ENCODE measurements at places on chromosomes 2 and 18.

- DNase-seq, result no peak
Measured at GRCh38 chr18:44859751-44860439, 179.2 kb downstream of the SETBP1 start.

- no peak for DNase-seq
Measured at GRCh38 chr2:21658907-21659477, 535.2 kb downstream of the TDRD15 start.

DNA sequence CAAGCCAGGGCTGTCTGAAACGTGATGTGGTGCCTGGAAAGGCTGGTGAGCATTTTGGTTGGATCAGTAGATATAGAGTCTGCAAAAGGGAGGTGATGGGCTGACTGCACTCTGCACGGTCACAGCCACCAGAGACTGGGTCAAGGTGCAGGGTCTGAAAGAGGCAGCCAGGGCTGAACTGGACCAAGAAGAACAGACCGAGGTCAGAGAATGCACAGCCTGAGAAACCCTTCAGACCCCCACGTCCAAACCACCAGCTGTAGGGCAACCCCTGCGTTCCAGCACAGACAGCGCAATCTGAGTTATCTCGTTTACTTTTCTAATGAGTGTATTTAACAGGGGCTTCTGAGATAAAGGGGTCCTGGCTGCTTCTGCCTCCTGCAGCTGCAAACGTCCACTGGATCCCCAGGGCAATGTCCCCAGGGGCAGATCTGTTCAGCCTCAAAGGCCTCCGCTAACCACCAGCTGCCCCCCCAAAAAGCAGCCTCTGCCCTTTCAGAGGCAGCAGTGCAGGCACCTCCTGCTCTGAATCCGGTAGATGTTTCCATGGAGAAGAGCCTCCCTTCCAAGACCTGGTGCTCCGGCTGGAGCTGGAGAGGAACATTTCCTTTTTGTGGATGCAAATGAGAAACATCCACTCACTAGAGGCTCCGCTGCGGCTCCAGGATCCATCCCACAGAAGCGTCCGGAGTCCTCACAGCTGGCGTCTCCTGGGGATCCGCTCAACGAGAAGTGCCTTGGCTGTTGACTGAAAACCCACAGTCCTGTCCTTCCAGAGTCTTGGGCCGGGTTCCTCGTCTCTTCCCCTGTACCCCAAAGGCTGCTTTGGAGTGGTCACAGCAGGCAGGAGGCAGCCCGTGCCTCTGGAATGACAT lies 970 bp upstream of the KCNG2 start:
- peak; percentile 31 for DNase-seq

GRCh38 chr2:47510745-47511144 lies 107.8 kb downstream of the MSH2 start:
- no peak for DNase-seq

- no peak for DNase-seq
Measured at GRCh38 chr2:172021074-172021931, 21.6 kb downstream of the METAP1D start.

DNA sequence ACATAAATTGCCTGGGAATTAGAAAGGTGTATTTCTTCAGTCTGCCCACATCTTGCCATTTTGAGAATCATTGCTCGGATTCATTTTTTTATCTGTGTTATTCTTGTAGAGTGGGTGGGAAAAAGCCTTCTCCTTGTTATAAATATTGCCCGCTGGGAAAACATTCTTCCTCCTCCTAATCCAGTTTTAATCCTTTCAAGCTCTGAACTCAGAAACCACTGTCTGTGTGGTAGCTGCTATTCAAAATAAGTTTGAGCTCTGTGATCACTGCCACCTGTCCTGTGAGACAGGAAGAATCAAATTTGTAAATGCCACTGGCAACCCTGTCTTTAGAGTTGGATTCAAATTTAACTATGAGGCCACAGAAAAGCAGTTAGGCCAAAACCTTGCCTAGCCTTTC lies 1875.2 kb upstream of the PIK3C3 start:
- no peak for DNase-seq

DNA sequence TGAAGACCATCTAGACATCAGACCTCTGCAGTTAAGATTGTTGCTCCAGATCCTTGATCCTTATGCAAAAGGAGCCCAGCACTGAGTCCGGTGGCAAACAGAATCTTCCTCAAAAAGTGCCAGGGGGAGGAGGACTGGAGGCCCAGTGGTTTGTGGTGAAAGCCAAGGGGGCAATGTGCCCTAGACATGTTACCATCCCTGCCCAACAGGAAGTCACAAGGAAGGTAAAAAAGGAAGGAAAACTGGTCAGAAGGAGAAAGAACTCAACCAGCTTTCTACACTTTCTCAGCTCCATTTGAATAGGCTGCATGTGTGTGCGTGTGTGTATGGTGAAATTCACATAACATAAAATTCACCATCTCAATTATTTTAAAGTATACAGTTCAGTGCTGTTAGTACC lies 25.0 kb upstream of the KDM3A start:
- DNase-seq, result no peak

- no peak for DNase-seq
Measured at GRCh38 chr2:119249311-119249710, 25.7 kb downstream of the STEAP3 start.

GRCh38 chr2:152047824-152048471 lies 50.9 kb downstream of the CACNB4 start:
- DNase-seq, result no peak

GRCh38 chr2:37766106-37766505 lies 94.7 kb upstream of the CDC42EP3 start:
- peak; percentile 57 for DNase-seq

Measured in foreskin fibroblast (primary cell).